ENCODE measurements at places on chromosomes 1 and 21. TPM values are rescaled to one million over a fixed set of nuclear protein-coding genes. Genes with fewer than 3 reads are reported as not detected.

- H3K36me3 ChIP-seq = no peaks in the 10 kb centered on the region
- no peak for DNase-seq
- no peaks in the 10 kb centered on the region for H3K4me1 ChIP-seq
- H3K27me3 ChIP-seq = no peaks in the 10 kb centered on the region
- no peak overlapping the region for H3K4me3 ChIP-seq
- H3K27ac ChIP-seq = no peak overlapping the region
These were observed 206.9 kb downstream of the ASTN1 start for GRCh38 chr1:176957603-176958002.

DNA sequence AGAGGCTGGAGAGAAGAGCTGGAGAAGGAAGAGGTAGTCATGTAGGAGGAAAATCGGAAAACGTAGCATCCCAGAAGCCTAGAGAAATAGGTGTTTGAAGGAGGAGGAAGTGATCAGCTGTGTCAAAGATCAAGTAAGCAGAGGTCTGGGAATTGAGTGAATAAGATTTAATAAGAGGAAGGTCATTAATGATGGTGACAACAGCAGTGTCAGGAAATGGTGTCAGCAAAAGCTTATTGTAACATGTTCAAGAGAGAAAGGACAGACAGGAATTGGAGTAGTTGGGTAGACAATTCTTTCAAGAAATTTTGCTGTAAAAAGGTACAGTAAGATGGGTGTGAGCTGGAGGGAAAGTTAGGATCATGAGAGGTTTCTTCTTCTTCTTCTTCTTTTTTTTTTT lies 41.6 kb upstream of the SLC6A9 start:
- H3K4me3 ChIP-seq = no peak overlapping the region
- no peak for DNase-seq
- H3K36me3 ChIP-seq = no peaks in the 10 kb centered on the region
- no peaks in the 10 kb centered on the region for H3K27me3 ChIP-seq
- peaks cover 3% of the 10 kb centered on the region for H3K4me1 ChIP-seq

DNA sequence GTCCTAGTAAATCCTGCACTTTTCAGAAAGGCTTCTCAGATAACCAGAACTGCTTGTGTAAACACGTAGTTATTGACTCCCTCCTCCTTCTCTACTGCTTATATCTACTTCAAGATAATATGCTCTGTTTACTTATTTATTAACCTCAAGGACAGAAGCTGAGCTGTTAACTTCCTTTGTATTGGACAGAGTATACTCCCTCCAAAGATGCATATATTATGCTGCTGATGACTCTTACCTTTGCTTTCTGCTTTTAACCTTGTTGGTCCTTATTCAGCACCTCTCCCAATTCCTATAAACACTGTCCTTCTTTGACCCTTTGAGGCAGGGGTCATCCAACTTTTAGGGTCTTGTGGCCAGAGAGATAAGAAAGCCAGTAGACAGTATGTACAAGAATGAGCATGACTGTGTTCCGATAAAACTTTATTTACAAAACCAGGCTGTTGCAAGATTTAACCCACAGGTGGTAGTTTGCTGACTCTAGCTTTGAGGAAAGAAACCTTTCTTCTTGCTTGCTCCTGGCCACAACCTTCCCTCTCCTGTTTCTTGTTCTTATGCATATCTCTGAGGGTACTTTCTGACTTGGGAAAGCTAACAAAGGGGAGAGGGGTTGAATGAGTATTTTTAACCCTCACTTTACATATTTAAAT lies 4.9 kb downstream of the TPM3 start:
- H3K4me3 ChIP-seq = no peak overlapping the region
- H3K27ac ChIP-seq = peak overlapping the region; percentile 53
- no peaks in the 10 kb centered on the region for H3K36me3 ChIP-seq
- H3K4me1 ChIP-seq = no peaks in the 10 kb centered on the region
- DNase-seq = peak; percentile 24

DNA sequence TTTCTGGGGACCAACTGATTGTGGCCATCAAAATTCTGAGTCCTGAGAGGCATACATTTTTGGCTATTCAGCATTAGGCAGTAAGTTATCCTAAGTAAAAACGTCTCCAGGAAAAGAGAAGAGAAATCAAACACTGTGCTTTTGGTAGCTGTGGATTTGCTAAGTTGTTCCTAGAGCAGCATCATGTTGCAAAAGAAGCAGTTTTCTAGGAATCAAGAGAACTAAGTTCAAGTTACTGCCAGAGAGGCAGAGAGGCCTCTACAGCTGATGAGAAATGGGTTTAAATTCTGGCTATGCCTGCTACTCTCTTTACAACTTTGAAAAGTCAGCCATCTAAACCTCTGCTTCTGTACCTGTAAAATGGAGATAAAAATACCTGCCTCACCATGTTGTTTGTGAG lies 22.8 kb downstream of the RD3 start:
- H3K4me3 ChIP-seq = no peak overlapping the region
- no peaks in the 10 kb centered on the region for H3K4me1 ChIP-seq

- no peak overlapping the region for H3K4me3 ChIP-seq
- H3K27ac ChIP-seq = no peak overlapping the region
- H3K27me3 ChIP-seq = no peaks in the 10 kb centered on the region
- H3K36me3 ChIP-seq = no peaks in the 10 kb centered on the region
- H3K4me1 ChIP-seq = no peaks in the 10 kb centered on the region
These were observed 144.7 kb downstream of the POU2F1 start for GRCh38 chr1:167365360-167365759.

DNA sequence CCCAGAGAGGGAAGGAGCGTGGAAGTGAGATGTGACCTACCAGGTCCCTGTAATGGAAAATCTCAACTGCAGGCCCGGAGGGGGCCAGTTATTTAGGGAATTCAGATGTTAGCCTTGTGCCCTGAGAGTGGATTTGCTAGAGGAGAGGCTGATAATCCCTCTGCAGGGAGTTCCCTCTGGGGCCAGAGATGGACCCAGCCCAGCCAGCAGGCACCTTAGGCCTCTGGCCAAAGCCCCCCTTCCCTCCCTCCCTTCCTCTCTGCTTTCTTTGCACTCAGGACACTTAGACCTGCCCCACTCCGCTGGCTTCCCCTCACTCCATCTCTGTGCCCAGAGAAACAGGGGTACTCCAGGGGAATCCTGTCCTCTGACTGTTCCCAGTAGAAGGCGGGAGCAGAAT lies 1.5 kb upstream of the ATP1A2 start:
- no peak for DNase-seq
- peaks cover 42% of the 10 kb centered on the region for H3K4me1 ChIP-seq
- peak overlapping the region; percentile 37 for H3K27ac ChIP-seq
- H3K36me3 ChIP-seq = no peaks in the 10 kb centered on the region
- H3K4me3 ChIP-seq = no peak overlapping the region
- H3K27me3 ChIP-seq = no peaks in the 10 kb centered on the region

The FOXD3 gene
- not detected for total RNA-seq

The COL18A1 gene
- total RNA-seq = 67.3 TPM

DNA sequence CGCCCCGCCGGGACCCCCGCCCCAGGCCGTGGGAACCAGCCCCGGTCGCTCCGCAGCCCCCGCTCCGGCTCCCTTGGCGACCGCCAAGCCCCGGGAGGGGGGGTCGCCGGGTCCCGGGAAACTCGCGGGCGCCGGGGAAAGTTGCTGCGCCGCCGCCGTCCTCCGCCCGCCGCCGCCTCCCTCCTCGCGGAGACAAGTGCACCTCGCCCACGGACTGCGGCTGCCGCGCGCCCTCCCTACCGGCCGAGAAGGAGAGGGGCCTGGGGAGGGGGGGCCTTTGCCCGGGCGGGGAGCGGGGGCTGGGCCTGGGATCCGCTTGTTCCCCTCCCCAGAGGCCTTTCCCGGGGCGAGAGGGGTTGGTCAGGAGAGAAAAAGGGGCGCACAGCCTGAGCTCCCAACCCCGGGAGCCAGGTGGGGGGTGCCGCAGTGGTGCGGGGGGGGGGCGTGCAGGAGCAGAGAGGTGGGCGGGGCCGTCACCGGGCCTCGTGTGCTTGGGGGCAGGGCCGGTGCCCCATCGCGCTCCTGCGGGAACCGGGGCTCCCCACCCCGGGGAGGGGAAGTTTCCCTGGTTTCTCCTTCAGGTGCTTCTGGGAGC lies 592 bp downstream of the AGRN start:
- H3K4me1 ChIP-seq = peaks cover 38% of the 10 kb centered on the region
- H3K27ac ChIP-seq = peak overlapping the region; percentile 97
- no peaks in the 10 kb centered on the region for H3K36me3 ChIP-seq
- no peaks in the 10 kb centered on the region for H3K27me3 ChIP-seq
- H3K4me3 ChIP-seq = peak overlapping the region; percentile 93

GRCh38 chr1:72369069-72369757 lies 86.9 kb upstream of the NEGR1 start:
- H3K27ac ChIP-seq = no peak overlapping the region
- H3K4me3 ChIP-seq = no peak overlapping the region
- no peaks in the 10 kb centered on the region for H3K27me3 ChIP-seq
- no peaks in the 10 kb centered on the region for H3K36me3 ChIP-seq
- DNase-seq = no peak

All from hepatocyte (in vitro differentiated cells).